AG20443 (cell line): ENCODE measurements at places on chromosomes 3 and 15.

DNA sequence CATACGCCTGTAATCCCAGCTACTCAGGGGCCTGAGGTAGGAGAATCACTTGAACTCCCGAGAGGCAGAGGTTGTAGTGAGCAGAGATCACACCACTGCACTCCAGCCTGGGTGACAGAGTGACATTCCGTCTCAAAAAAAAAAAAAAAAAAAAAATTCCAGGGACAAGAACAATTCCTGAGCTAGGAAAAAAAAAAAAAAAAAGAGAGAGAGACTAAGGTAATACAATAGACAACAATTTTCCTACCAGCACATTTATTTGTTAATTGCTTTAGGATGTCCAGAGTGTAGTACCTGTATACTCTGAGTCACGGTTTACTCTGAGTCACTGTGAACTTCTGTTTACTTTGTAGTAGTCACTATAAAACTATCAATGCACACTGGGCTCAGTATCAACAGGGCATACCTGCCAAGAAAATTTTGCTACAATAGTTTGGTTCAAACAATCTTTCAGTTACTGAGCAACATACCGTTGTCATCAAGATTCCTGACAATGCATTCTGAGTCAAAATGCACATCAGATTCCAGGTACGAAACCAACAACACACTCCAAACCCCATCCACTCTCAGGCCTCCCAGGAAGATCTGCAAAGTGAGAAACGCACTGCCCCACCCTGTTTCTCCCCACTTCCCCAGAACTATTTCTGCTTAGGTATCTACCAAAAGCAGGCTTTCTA, 28.3 kb downstream of the IGF2BP2 start:
- peak; percentile 40 for DNase-seq

DNA sequence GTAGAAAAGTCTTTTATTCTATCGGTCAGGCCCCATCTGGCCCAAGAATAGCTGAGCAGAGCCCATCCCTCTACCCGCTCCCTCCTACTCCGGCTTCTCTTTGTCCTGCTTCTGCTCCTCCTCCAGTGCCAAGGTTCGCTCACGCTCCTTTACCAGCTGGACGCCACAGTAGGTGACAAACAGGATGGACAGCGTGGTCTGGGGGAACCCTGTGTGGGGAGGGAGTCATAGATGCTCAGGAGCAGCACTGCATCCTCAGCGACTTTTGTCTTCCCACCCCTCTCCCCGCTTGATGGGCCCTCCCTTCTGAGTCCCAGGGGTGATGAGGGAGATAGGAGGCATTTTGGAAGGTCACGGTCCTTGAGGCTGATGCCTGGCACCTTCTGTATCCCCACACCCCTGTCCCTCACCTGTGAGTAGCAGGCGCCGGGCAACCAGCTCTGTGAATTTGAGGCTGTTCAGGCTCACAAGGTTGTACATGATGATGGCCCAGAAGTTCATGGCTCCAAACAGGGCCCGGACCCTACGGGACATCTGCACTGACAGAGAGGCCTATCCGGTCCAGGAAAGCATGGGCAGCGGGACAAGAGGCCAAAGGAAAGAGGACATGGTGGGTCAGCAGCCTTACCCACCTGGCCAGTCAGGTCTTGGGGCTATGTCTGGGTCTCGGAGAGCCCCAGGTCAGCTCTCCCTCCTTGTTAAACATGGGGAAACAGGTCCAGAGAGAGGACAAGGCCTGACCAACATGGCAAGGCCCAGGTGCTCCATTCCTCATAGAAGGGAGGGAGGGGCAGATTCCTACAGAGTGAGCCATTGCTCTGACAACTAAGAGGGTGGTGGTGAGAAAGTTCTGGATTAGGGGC, 7.6 kb downstream of the KLHL40 start:
- DNase-seq: no peak

- DNase-seq: no peak
Measured at GRCh38 chr3:194382892-194383223, 13.3 kb upstream of the LRRC15 start.

DNA sequence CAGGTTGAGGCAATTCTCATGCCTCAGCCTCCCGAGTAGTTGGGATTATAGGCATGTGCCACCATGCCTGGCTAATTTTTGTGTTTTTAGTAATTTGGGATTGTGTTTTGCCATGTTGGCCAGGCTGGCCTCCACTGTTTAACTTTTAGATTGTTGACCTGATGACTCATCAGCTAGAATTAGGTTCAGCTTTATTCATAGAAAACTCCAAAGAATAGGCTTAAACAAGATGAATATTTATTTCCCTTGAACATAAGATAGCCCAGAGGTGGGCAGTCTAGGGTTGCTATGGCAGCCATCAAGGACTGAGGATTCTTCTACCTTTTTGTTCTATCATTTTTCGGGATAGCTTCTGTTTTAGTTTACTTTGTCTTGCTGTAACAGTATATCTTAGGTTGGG, 99.6 kb upstream of the SELENOK start:
- no peak for DNase-seq

DNA sequence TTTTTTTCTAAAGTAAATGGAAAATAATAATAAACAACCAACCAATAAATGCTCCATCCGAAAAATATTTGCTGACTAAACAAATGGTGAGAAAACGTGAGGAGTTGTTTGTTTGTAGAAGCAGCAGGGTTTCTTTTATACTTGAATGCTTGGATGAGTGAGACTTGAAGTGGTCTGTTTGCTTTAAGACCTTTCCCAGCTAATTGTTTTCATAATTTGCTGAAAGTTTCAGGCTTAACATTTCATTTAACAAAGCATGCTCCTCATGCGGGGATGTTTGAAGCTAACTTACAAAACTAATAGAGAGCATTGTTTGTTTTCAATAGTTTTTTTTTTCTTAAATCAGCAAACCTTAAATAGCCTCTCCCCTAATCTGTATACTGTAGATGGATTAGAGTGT, 484.6 kb downstream of the ROBO2 start:
- DNase-seq: no peak

DNA sequence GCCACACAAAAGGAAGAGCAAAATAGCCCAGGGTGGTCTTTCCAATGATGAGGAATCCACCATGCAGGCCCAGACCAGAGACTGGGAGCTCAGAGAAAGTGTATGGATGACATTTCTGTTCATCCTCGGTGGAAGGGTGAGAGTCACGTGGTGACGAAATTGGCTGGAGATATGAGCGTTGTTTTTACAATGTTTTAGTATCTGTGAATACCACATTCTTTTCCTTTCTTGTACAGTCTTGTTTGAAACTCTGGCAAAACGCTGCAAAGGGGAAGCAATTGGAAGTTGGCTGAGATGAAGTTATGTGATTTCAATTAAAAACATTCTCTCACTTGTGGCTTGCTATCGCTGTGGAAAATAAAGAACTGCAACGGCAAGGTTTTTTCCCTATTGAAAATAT, 137.5 kb downstream of the MAGI1 start:
- no peak for DNase-seq

- DNase-seq: peak; percentile 95
Measured at GRCh38 chr3:72487078-72487765, 361.0 kb downstream of the SHQ1 start.

GRCh38 chr3:178352326-178353005, 183.8 kb upstream of the KCNMB2 start:
- DNase-seq: peak; percentile 67

GRCh38 chr3:51798411-51798963, 19.4 kb upstream of the IQCF6 start:
- DNase-seq: no peak

GRCh38 chr3:46561511-46561910, 4.6 kb downstream of the LRRC2 start:
- no peak for DNase-seq

DNA sequence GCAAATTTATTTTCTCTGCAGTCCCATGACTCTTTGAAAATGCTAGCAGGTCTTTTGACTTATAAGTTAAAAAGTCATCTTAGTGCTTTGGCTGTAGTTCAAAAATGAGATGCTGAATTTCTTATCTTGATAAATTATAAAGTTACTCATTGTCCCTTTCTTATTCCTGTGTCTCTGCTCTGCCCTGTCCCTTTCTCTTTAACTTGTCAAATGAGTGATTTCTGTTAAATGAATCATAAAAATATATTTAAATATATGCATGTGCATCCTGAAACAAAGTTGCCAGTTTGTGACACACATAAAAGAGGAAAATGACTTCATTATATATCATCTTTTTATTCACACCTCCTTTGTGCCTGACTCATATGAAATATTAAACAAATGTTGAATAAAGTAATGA, 1097.3 kb upstream of the EPHA6 start:
- DNase-seq: no peak

GRCh38 chr15:78796510-78796909, 14.8 kb downstream of the ADAMTS7 start:
- DNase-seq: no peak

DNA sequence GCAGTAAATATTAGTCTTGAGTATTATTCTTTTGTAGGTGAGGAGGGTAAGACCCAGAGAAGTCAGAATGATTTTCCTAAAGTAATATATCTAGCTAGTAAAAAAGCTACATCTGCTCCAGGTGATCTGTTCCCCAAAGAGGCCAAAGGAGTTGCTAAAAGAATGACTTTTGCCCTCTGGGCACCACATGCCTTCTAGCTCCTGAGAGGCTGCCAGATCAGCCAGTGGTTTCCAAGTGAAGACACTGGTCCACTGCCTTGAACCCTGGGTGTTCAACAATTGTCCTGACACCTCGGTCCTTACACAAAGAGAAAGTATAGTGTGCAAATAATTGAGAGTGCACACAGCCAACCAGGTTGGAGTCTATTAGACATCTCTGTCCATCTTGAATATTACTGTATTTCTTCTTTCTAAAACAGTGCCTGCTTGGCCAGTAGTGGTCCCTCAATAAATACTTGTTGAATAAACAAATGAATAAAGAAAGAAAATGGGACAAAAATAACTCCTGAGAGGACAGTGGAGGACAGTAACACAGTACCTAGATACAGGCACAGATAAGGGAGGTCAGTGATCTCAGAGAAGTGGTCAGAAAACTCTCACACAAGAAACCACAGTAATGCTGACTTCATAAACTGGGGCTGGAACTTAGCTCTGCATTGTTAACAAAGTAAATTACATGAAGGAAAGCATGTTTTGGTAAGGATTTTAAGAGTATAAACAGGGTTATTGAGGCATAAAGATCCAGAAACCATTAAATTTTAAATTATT, 56.6 kb upstream of the CSTA start:
- no peak for DNase-seq

GRCh38 chr3:52503788-52504424, 8.8 kb downstream of the STAB1 start:
- DNase-seq: no peak

DNA sequence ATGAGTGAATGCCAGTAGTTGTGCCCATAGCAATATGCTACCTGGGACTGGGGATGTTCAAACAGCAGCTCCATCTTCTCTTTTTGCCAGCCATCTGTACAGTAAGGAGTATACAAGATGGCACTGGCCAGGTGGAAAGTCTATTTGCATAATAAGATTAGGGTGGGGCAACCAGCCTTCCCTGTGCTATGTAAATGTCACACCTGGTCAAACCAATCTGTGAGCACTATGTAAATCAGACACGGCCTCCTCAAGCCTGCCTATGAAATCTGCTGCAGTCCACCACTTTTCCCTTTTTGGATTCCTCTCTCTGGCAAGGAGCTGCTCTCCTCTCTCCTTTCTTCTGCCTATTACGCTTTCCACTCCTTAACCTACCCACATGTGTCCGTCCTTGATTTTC, 53.0 kb downstream of the C3orf80 start:
- DNase-seq: no peak

- DNase-seq: no peak
Measured at GRCh38 chr3:195173657-195174056, 97.3 kb downstream of the XXYLT1 start.

- DNase-seq: no peak
Measured at GRCh38 chr3:162865466-162865865, 1368.9 kb downstream of the OTOL1 start.

GRCh38 chr15:63448266-63448665, 56.1 kb upstream of the USP3 start:
- no peak for DNase-seq

DNA sequence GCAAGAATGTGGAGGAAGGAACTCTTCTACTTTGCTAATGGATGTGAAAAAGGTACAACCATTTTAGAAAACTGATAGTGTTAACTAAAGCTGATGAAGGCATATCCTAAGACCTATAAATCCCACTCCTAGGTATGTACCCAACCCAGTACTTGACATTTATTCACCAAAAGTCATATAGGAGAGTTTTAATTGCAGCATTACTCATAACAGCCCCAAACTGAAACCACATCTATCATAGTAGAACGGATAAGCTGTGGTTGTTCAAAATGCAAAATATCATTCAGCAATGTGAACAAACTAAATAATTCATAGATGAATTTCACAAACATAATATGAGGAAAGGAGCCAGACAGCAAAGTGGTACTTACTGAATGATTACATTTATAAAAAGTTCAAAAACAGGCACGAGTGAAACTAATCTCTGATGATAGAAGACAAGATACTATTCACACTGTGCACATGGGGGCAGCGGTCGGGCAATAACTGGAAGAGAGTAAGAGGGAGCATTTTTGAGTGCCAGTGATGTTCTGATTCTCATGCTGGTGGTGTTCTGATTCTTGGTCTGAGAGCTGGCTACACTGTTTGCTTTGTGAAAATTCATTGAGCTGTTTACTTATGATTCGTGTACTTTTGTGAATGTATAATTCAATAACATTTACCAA, 34.3 kb downstream of the GOLIM4 start:
- no peak for DNase-seq

GRCh38 chr15:27017168-27017809, 46.3 kb downstream of the GABRG3 start:
- peak; percentile 63 for DNase-seq

- peak; percentile 26 for DNase-seq
Measured at GRCh38 chr3:21055015-21055414, 696.0 kb downstream of the ZNF385D start.

DNA sequence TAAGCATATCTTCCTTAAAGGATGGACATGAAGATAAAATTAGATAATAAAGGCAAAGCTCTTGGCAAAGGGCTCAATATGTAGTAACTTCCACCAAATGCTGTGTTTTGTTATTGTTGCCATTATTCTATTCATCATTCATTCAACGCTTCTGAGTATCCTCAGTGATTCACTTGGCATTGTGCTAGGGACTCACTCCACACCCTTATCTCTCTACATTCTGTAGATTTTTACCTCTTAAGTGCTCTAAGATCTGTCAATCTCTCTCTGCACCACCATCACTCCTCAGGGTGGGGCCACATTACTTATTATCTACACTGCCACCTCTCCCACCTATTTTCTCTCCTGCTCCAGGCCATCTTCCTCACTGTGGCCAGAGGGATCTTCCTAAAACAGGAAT, 51.2 kb downstream of the SH3GL3 start:
- DNase-seq: no peak

- DNase-seq: no peak
Measured at GRCh38 chr15:60989696-60990095, 239.4 kb downstream of the RORA start.

- no peak for DNase-seq
Measured at GRCh38 chr3:41162541-41162940, 36.8 kb upstream of the CTNNB1 start.
